ENCODE measurements at places on chromosomes 1 and 21.

DNA sequence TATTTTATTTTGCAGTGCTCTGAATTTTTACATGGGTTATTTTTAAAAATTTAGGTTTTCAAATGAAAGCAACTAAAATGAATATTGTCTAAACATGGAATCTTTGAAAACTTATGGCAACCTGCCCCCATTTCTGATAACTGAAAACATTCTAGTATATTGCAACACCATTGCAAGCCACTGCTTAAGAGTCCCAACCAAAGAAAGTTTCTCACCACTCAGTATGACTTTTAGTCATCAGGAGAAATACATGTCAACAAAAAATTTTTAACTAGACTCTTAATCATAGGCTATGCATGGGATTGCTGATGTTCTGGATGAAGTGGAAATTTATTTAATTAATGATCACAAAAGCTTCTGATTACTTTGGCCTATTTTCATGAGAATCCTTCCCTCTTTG is 112.1 kb downstream of the TNFSF18 start:
- DNase-seq, result no peak

- no peak for DNase-seq
Measured at GRCh38 chr1:200437556-200438203, 27.8 kb upstream of the ZNF281 start.

- DNase-seq, result no peak
Measured at GRCh38 chr1:210715072-210715471, 386.4 kb downstream of the HHAT start.

DNA sequence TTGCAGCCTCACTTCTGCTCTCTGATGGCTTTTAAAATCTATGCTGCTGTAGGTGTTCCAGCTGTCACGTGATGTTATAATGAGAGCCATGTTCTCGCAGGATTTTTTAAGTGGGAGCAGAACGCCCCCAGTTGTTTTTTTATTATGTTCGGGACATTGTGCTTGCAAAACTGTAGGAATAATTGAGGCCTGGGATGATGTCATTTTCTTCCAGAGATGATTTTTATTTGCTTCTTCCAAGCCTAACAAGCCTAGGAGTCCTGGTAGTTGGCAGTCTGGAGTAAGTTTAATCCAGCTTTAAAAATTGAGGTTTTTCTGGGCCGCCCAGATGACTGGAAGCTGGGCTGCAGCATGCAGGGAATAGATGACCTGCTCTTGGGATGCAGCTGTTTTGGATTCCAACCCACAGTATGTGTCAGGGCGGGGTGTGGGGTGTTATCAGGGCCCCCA is 34.6 kb upstream of the CHIT1 start:
- no peak for DNase-seq

- DNase-seq, result no peak
Measured at GRCh38 chr1:1275836-1276235, 2.2 kb upstream of the UBE2J2 start.

GRCh38 chr1:39657402-39657801 is 14.5 kb downstream of the NT5C1A start:
- DNase-seq, result no peak

DNA sequence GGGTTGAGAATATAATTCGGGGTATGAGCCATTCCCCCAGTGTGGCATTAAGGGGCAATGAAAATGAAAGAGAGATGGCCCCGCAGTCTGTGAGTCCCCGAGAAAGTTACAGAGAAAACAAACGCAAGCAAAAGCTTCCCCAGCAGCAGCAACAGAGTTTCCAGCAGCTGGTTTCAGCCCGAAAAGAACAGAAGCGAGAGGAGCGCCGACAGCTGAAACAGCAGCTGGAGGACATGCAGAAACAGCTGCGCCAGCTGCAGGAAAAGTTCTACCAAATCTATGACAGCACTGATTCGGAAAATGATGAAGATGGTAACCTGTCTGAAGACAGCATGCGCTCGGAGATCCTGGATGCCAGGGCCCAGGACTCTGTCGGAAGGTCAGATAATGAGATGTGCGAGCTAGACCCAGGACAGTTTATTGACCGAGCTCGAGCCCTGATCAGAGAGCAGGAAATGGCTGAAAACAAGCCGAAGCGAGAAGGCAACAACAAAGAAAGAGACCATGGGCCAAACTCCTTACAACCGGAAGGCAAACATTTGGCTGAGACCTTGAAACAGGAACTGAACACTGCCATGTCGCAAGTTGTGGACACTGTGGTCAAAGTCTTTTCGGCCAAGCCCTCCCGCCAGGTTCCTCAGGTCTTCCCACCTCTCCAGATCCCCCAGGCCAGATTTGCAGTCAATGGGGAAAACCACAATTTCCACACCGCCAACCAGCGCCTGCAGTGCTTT is 9.4 kb downstream of the PROX1 start:
- no peak for DNase-seq

DNA sequence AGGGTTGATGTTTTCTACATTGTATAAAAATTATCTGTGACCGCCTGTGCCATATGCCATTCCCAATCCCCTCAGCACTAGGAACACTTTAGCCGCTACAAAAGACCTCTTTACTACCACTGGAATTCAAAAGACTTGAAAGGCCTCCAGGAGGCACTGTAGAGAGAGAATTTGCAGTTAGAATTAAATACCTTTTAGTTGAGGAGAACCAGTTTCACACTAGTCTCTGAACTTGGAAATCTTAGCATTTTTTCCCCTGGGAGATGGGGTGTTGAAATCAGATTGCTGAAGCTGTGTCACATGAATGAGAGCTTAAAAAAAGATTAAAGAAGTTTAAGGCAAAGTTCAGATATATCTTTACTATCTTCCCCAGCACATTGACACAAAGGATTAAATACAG is 291.0 kb downstream of the ADGRL2 start:
- DNase-seq, result no peak

GRCh38 chr1:202628646-202629215 is 81.5 kb downstream of the SYT2 start:
- DNase-seq, result no peak

GRCh38 chr1:38489844-38490270 is 369.7 kb downstream of the RRAGC start:
- DNase-seq, result no peak

DNA sequence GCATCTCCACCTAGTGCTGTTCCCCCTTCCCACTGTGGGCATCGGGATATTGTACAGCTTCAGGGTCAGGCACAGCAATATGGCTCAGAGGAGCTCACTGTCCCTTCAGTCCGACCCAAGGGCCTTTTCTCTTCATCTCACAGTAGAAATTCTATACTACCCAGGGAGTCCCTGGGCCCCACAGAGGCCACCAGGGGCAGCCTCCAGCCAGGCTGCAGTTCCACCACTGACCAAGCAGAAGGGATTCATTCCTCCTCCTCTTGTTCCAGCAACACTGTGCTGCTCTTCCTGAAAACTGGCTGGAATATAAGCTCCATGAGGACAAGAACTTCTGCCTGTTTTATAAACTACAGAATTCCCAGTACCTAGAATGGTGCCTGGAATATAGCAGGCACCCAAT is 70.5 kb downstream of the CD34 start:
- no peak for DNase-seq

DNA sequence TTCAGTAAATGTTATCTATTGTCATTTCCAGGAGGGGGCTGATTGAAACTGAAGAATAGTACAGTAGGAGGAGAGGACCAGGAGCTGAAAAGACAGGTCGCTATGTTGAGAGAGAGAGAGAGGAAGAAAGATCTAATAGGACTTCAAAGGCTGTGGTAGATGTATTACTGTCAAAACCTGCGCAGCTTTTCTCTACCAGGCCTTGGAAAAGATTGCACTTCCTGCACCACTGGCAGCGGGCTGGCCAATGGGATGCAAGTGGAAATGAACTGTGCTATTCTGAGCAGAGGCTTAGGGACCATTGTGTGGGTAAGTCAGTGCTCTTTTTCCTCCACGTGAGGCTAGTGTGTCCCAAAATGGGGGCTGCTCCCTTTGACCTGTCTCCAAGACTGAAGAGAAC is 47.1 kb downstream of the MDM4 start:
- DNase-seq, result no peak

GRCh38 chr1:200134116-200134515 is 106.6 kb downstream of the NR5A2 start:
- DNase-seq, result no peak

DNA sequence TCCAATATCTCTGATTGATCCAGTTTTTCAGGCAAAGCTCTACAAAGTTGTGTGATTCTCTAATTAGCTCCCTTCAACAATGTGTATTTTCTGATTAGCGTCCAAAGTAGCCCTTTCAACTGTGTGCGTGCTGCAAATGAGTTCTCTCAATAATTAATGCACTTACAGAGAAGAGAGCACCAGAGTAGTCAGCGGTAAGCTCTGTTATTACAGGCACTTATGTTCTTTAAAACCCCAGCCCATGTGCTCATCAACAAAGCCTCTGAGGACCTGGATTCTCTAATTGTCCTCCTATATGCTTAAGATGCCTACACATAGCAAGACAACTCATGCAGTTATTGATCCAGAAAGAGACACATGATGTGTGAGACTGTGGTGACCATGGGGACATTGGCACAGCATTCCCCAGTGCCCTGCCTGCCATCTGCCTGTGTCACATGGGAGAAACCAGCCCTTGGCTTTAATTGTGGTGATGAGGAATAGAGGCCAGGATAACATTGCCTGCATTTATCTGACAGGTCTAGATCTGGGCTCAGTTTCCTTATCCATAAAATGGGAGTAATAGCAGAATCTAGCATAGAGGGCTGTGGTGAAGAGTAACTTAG is 151.7 kb downstream of the PCP4 start:
- no peak for DNase-seq

DNA sequence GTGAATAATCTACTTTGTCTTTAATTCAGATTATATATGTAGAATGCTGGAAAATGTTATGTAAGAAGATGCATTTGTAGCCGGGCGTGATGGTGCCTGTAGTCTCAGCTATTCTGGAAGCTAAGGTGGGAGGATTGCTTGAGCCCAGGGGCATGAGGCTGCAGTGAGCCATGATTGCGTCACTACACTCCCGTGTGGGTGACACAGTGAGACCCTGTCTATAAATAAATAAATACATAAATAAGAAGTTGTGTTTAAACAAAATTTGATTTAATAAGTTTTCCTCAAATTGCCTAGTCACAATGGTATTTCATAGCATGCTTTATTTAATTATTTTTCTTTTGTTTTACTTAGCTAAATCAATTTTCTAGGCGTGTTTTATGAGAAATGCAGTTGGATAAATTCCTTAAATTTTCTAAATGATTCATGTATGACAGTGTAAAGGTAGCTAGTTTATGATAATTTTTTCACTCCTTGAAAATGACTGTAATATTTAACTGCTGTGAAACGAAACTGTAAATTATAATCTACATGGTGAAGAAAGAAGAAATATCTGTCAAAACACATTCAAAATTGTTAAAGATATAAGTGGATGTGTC is 232.6 kb downstream of the SRGAP2C start:
- no peak for DNase-seq

GRCh38 chr1:192158181-192158580 is at the start of gene RGS18:
Gene RGS18 (plus strand): TSS chr1:192158462. CDS start chr1:192158638, 176 bp downstream.
- no peak for DNase-seq

- no peak for DNase-seq
Measured at GRCh38 chr21:42330380-42331371, 15.5 kb upstream of the TFF3 start.

DNA sequence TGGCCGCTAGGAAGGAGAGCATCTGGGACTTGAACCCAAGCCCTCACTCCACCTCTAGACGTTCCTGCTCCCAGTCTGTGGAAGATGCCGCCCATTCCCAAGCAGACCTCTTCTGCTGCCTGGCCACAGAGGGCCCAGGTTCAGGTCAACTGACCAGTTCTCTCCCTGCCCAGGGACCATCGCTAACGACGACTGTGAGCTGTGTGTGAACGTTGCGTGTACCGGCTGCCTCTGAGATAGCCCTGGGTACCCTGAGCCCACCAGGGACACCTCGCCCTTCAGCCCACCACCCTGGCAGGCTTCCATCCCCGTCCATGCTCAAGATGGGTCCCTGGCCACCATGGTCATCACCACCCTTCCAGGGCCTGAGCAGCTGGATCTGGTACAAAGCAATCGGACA is 2.2 kb downstream of the GUCA2B start:
- no peak for DNase-seq

DNA sequence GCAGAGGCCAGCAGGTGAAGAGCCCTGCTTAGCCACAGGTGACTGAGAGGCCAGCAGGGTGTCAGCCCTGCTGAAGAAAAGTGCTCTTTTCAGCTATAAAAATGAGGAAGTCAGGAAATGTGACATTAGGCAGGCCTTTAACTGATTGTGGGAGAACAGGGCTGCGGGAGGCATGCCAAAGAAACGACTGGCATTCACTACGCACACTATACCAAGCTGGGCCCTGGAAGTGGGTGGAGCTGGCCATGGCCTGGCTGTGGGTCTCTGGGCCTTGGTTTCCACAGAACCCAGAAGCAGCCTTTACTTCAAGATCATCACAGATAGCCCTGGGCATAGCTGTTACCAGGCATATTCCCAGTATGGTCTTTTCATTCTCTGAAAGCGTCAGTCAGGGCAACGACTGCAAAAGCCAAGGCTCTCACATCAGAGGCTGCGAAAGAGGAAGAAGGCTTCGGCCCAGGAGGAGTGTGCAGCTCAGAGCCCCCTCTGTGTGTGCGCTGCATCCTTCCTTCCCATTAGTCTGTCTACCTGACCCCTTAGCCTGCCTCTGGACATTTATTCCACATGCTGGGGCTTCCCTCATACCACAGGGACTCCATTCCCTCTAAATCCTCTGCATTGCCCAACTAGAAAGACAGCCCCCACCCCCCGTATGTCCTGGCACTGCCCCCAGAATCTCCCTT is 14.3 kb downstream of the SLC2A1 start:
- DNase-seq, result no peak

DNA sequence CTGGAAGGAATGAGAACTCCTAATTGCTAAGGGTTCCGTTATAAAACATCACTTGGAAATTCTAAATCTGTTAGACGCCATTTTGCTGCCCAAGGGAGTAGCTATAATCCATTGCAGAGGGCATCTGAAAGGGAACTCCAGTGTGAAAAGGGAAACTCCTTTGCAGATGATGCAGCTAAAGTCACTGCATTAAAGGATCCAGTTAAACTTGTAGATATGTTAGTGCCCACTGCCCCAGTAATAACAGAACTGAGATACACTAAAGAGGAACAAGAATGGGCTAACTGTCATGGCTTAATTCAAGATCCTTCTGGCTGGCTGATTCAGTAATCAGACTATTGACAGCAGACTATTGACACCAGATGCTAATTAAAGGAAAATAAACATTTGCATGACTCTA is 81.8 kb upstream of the KIAA0040 start:
- no peak for DNase-seq

DNA sequence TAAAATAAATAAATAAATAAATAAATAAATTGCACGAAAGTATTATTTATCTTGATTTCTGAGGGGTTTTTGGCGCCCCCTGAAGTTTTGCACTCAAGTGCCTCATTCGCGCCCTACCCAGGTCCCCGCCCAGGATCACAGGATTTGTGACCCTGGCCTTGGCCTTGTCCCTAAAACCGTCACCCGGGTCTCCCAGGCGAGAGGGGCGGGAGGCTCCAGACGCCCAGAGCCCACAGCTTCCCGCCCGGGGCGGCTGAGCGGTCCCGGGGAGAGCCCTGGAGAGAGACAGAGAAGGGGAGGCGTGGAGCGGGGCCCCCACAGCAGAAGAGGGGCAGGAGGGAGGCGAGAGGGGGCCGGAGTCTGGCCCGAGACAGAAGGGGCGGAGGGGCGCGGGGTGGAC is 91.8 kb upstream of the CASZ1 start:
- DNase-seq, result no peak

Data from NCI-H187 treated with DMSO at 0.1 percent for 48 hours (cell line).